ENCODE measurements at places on chromosomes 3 and 15.

DNA sequence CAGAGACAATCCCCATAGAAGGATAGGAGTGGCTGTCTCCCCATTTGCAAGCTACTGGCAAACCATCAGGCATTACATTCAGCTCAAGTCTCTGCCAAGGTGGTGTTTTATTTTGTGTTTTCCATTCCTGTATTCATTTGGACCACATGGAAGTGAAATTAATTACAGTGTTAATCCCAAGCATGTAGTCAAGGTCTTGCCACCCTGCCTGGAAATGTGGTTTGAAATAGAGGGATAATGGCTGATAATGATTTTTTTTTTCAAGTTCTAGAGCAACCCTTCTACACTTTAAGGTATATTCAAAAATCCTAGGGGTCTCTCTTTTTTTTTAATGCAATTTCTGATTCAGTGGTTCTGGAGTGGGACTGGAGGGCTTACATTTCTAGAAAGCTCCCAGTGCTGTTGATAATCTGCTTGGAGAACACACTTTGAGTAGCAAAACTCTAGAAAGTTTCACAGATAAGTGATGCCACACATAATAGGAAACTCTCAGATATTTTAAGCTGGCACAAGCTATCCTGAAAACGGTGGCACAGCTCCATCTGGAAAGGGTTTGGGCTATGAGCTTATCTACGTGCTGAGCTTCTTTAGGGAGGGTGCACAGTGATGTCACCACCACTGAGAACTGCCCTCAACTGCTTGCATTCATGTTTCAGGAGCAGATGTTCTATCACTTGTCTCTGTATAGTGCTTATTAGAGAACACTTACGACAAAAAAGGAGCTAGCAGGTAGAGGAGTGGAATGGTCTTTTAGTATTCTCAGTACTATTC, 140.1 kb upstream of the IL12A start:
- DNase-seq: no peak

DNA sequence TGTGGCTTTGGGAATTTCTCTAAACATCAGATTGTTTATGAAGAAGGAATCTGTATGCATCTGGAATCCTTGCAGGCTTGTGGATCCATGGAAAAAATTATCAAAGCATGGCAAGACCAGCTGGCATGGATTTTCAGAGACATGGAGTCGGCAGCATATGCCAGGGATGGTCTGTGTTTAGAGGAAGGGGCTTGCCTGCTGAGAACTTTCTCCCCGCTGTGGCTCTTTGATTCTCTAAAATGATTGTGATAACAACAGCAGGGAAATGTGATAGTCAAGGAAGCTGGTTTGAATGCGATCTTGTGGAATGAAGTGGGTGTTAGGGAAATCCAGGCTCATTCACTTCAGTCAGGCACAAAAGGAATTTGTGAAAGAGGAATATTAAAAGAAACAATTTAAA, 245.7 kb upstream of the THRB start:
- no peak for DNase-seq

DNA sequence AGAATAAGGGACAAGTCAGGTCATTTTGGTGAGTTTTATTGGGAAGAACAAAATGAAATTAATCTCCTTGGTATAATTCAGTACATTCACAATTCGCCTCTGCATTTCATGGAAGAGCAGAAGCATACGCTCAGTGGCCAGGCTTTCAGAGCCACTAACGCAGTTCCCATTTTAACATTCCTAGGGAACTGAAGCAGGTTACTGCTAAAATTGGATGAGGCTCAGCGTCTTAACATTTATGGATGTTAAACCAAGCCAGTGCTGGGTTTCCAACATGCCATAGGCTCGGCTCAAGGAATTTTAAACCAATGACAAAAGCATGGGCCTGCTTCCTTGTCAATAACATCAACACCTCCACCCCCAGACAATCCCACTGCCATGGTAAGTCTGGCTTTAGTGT, 172.7 kb upstream of the PRICKLE2 start:
- DNase-seq: no peak

DNA sequence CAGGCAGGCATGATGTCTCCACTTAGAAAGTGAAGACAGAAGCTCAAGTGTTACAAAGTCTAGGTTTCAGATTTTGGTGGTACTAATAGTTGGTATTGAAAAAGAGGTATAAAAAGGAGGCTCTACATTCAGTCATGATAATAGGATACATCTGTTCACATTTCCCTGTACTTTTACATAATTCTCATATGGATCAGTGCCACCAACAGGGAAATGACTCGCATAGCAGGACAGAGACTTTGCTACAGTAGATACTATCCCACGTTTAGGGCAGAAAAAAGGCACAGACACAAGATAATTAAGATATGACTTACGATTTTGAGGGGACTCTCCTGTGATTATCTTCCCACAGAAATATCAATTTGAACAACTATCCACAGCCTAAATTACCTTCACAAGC, 1062.9 kb upstream of the EPHA6 start:
- DNase-seq: no peak

DNA sequence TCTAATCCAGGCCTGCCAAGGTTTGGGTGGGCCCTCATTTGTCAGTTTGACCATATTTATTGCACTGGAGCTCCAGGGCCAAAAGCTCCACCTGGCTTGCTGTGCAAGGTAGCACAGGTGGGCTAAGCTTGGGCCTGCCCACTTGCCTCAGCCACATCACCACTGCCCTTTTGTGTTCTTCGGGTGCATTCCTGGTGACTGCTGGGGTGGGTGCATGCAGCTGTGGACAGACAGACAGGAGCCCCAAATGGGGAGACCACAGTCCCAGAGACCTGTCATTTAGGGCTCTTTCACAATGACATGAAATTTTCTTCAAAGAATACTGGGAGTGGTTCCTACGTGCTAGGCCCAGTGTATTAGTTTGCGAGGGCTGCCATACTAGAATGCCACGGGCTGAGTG, 2.7 kb downstream of the MESP2 start:
- DNase-seq: no peak

GRCh38 chr15:67968966-67969365, 85.1 kb upstream of the PIAS1 start:
- DNase-seq: no peak

GRCh38 chr3:11159421-11159904, 5.2 kb downstream of the HRH1 start:
- DNase-seq: no peak

GRCh38 chr3:149374391-149374790, 3.1 kb downstream of the TM4SF1 start:
- no peak for DNase-seq

- DNase-seq: no peak
These were observed 143.3 kb upstream of the WNT5A start for GRCh38 chr3:55630280-55630920.

DNA sequence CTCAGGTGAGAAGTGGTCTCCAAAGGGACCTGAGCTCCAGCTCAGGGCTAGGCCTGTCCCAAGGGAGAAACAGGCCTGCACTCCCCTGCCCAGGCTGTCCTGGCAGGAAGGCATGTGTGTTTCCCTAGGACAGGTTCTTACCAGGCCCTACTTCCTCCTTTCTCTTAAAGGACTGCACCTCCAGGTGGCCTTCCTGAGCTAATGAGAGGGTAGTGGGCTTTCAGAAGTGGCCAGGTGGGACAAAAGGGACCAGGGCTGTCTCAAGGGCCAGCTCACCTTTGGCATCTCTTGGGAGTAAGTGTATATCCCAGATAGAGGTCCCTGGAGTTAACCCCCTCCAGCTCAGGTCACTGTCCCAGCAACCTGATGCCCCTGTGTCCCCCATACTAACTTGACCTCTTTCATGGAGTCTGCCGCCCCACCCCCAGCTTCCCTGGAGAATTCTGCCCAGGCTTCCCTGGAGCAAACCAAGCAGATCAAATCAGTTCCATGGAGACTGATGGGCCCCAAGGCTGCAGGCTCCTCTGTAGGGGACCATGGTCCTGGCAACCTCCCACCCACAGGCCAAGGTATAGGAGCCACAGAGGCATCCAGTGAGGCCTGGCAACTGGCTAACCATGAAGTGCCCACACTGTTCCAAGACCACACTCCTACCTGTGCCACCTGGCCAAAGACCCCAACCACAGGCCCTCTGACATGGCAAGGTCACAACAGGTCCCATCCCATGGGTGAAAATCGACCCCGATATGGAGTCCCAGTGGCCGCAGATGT, 67.6 kb downstream of the ZNF445 start:
- DNase-seq: no peak

GRCh38 chr3:1623896-1624295, 474.8 kb upstream of the CNTN4 start:
- no peak for DNase-seq

GRCh38 chr3:35709691-35710090, 70.4 kb downstream of the ARPP21 start:
- no peak for DNase-seq

DNA sequence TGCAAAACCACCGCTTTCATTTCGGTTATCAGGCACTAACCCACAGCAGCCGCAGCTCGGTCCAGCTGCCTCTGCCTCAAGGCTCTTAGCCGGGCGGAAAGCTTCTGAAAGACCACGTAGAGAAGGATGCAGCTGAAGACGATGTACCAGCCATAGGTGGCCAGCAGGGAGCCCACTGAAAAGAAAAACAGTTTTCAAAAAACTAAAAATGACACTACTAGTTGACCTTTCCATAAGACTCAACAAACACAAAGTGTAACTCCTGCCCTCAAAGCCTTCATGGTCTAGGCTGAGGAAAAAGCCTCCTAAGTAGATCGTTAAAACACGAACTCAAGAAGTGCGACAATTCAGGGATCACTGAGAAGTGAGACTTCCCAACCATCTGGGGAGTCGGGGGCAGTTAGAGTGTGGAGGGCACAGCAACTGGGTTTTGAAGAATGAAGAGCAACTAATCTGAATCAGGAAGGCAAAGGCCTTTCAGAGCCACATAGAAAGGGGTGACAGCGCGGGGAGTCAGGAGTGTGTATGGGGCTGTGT, 716 bp downstream of the SELENOS start:
- no peak for DNase-seq
